Stimulated activated naive CD4-positive, alpha-beta T cell treated with Interleukin-2 at 50 U/mL for 16 hours (primary cell): ENCODE measurements at places on chromosomes 1 and 21.

GRCh38 chr1:29392486-29393450, 156.4 kb downstream of the PTPRU start:
- no peak for DNase-seq

DNA sequence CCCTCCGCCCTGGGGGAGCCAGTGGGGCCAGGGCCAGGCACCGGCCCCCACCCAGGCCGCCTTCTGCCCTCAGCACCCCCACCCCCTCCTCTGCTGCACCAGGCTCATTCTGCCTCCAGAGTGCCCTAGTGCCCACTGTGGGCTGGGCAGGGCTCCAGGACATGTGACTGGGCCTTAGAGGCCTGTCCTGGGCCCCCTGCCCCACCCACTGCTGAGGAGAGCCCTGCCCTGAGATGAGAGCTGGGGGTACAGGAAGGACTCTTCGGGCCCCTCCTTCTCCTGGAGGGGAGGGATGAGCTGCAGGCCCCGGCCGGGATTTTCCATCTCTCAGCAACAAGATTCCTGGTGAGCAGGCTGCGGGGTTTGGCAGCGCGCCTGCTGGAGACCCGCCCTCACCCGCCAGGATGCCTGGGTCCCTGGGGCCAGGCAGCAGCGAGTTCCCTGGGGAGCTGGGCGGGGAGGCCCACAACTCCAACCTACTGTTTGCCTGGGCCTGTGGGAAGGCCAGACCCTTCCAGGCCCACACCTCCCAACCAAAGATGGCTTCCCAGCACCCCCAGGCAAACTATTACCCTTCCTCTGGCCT, 14.0 kb downstream of the AHDC1 start:
- no peak for DNase-seq

DNA sequence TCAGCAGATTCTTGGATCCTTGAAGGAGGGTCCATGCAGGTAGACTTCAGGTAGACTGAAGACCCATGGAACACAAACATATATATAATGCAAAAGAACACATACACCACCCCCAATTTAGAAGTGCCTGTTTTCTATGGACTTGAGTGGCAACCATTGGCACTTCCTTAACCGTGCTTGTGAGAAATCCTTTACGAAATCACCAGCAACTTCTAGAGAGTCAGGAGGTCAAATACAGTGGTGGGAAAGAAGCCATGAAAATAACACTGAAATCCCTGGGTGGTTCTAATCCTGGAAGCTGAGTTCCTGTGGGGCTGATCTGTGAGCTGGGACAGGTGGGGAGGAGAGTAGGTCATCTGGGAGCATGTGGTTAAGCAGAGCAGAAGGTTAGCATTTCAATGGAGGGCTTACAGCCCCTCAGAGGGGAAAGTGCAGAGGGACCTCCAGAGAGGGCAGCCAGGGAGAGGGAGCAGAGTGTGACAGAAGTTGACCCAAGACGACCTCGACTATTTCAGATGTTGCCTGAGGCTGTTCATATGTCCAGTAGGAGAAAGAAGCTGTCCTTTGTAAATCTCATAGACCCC, 13.0 kb upstream of the IL10 start:
- DNase-seq = no peak

DNA sequence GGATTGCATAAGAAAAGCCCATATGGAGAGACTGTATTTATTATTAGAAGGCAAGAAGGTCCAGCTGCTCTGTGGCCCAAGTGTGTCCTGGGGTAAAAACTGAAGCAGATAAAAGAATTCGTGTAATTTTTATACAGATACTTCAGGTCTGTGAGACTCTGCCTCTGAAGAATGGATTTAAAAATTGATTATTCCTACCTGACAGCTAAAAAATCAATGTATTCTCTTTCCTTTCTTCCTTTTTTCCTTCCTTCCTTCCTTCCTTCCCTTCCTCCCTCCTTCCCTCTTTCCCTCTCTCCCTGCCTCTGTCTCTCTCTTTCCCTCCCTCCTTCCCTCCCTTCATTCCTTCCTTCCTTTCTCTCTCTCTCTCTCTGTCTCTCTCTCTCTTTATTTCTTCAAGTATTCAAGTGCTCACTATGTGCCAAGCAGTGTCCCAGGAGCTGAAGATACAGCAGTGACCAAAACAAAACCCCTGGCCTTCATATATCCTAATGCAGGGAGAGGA, 11.3 kb upstream of the MGST3 start:
- no peak for DNase-seq

- DNase-seq = no peak
Measured at GRCh38 chr1:114719424-114719787, 2.8 kb upstream of the NRAS start.

GRCh38 chr1:176904057-176904751, 260.3 kb downstream of the ASTN1 start:
- DNase-seq = no peak

- no peak for DNase-seq
Measured at GRCh38 chr21:36461277-36461917, 18.5 kb downstream of the CLDN14 start.

DNA sequence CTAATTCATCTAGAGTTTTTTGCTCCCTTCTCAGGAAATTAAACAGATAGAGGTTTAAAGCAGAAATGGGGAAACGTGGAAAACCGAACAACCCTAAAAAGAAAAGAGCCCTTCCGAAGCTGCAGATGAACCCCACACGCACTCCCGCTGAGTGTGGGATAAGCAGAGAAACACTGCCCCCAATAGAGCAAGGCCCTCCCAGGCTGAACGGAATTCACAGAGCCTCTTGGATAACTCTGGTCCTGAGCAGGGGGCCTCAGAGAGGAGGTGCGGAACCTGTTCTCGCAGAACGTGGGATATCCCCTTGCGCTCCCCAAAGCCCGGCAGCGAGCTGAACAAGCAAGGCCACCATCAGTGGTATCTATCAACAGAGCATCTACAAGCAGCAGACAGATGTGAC, 44.9 kb downstream of the SSBP3 start:
- no peak for DNase-seq

GRCh38 chr1:86515597-86515996, 31.3 kb upstream of the CLCA4 start:
- no peak for DNase-seq

- DNase-seq = no peak
Measured at GRCh38 chr1:183505454-183506089, 33.3 kb downstream of the SMG7 start.

- no peak for DNase-seq
Measured at GRCh38 chr1:62391369-62391971, 45.4 kb upstream of the USP1 start.
